ENCODE measurements at places on chromosomes 16 and 17.

DNA sequence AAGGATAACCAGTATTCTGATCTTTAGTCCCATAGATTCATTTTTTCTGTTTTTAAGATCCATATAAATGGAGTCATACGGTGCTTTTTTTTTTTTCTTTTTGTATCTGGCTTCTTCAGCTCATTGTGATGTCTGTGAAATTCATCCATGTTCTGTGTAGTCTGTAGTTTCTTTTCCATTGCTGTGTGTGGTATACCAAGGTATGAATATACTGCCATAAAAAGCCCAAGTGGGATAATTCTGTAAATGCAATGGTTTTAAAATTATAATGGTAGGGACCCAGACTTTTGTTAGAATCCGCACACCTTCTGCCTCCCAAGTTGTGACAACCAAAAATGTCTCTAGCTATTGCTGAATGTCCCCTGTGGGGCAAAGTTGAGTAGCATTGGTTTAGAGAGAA is 7.6 kb downstream of the NUP93 start:
- DNase-seq = no peak

DNA sequence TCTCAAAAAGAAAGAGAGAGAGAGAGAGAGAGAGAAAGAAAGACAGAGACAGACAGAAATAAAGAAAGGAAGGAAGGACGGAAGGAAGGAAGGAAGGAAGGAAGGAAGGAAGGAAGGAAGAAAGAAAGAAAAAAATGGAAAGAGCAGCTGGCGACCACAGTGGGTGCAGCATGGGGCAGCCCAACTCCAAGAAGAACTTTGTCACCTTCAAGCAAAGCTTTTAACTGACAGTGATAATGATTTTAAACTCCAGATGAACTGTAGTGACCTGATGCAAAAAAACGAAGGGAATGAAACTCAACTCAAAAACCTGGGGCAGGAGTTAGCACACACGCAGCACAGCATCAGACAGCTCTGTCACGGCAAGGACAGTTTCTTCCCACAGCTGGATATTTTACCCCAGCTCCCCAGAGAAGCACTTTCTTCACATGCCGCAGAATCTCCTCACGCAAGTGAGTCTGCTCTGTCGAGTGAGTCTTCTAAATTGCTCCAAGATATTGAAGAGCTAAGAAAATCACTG is 5.0 kb upstream of the ARHGAP17 start:
- no peak for DNase-seq

DNA sequence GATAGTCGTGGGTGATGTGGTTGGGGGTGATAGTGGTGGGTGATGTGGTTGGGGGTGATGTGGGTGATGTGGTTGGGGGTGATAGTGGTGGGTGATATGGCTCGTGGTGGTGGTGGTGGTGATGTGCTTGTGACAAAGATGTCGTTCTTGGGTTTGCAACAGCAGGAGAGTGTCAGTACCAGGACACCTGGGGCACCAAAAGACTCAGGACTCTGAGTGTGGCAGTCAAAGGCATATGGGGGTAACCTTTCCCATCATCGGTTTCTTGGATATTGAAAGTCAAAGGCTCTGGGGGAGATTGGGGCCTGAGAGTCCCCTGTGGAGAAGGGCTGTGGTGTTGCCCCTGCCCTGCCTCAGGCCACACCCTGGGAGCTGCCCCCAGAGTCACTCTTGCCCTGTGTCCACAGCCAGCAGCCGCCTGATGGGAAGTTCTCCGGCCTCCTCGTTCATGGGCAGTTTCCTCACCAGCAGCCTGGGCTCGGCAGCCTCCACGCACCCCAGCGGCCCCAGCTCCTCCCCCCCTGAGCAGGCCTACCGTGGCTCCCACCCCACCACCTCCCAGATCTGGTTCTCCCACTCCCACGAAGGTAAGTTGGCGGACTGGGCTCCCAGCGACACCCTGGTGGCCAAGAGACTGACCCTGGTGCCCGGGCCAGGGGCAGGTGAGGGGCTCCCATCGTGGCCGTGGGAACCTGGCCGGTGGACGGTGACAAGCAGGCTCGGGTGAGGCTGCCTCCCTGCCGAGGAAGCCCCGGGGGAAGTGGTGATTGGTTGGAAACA is 31.3 kb downstream of the BAHCC1 start:
- no peak for DNase-seq

DNA sequence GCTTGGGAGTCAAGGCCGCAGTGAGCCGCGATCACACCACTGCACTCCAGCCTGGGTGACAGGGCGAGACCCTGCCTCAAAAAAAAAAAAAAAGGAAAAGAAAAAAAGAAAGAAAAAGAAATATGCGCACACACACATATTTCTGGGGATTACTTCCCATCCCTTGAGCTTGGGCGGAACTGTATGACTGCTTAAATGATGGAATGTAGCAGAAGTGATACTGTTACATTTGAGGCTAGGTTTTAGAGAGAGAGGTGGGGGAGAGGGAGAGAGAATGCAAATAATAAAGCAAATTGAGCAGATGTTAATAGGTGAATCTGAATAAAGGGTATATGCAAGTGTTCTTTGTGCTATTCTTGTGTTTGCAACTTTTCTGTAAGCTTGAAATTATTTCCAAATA is 12.0 kb upstream of the USP32 start:
- no peak for DNase-seq

GRCh38 chr16:30136971-30137605 is 14.1 kb upstream of the MAPK3 start:
- DNase-seq = no peak

- DNase-seq = peak; percentile 58
These were observed 23.0 kb downstream of the NSMCE1 start for GRCh38 chr16:27245276-27246172.

- no peak for DNase-seq
These were observed 30.7 kb upstream of the HOXB13 start for GRCh38 chr17:48759288-48759687.

DNA sequence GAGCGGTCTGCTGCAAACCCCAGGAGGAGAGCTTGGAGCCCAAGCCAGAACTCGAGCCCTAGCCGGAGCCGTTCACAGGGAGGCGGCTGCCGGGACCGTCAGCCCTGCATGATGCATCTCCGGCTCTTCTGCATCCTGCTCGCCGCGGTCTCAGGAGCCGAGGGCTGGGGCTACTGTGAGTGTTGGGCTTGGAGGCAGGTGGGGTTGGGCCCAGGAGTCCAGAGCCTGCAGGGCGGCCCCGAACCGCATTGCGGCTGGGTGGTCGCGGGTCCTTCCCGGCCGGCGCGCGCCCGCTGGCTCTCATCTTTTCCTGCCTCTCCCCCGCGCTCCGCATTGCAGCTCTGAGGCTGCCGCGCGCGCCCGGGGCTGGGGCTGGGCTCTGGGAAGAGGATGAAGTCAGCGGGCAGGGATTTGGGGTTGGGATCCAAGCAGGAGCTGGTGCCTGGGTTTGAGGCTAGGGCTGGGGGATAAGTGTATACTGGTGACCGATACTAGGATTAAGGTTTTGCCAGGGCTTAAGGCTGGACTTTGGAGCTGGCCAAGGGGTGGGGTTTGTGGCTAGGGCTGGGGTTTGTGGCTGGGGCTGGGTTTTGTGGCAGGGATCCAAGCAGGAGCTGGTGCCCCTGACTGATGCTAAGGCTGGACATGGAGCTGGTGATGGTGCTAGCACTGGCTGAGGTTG is 532 bp downstream of the CNTNAP1 start:
- peak; percentile 73 for DNase-seq

DNA sequence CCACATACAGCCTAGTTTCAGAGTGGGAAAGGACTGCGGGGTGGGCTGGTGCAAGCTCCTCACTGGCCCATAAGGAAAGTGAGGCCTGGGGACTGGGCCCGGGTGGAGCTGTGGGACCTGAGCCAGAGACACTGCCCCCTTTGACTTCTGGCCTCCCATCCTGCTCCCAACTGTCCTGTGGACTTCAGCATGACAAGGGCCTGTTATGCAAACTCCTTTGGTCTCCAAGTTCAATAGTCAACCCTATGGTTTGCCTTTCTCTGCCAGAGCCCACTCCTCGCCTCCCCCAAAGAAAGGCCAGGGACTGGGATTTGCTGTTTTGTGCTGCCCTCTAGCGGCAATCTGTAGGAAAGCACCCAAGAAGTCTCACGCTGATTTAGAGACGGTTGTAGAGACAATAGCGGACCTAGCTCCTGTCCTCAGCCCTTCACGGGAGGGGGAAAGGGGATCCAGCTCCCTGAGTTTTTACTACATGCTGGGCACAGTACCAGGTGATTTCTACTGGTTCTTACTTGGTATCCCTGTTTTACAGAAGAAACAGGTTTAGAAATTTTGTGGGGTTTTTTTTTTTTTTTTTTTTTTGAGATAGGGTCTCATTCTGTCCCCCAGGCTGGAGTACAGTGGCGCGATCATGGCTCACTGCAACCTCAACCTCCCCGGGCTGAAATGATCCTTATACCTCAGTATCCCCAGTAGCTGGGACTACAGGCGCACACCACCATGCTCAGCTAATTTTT is 1.2 kb upstream of the TLCD3B start:
- DNase-seq = peak; percentile 69

- peak; percentile 78 for DNase-seq
These were observed 17.9 kb downstream of the GOSR2 start for GRCh38 chr17:46940692-46941404.

- no peak for DNase-seq
These were observed 73.7 kb downstream of the C16orf95 start for GRCh38 chr16:87243478-87243877.

- no peak for DNase-seq
These were observed 56.5 kb downstream of the RNF213 start for GRCh38 chr17:80316927-80317705.

All from EL (cell line).